ENCODE measurements at places on chromosomes 2 and 18.

GRCh38 chr2:118119158-118119727 is 31.0 kb downstream of the INSIG2 start:
- no peak for DNase-seq

DNA sequence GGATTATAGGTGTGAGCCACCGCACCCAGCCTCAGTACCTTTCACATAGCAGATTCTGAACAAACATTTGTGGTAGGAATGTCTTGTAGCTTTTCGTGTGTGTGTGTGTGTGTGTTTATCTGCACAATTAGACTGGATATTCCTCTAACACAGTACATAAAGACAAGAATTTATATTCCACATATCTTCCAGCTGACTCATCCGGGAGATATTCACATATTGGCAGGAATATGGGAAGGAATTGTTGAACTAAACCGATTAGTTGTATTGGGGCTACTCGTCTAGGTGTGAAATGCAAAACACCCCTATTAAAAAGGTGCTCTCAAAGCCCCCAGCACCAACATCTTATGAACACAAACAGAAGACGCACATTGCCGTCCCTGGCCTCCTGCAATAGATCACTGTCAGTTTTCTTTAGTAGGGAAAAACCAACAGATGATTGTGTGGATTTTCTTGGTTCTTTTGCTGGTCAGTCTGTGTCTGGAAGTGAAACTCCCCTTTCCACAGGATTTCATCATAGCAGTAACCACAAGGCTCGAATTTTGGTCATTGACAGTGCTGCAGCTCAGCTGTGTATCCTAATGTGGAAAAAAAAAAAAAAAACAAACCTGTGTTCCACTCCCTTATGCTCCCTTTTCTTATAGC is 208.5 kb upstream of the ACVR2A start:
- DNase-seq: no peak

DNA sequence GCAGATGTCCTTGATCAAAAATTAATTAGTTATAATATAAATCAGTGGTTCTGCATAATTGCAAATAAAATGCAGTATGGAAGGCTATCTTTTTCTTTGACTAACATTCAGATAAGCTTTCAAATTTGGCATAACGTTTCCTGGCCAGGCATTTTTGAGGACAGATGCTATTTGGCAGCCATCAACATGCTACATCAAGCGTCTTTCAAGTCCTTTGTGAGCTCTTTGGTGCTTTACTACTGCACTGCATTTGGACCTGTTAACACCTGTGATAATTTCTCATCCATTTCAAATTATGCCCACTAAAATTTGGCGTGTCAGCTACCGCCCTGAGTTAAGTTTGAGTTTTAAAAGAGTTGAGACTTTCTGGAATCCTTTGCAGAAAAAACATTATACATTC is 545.7 kb downstream of the STK39 start:
- DNase-seq: no peak

- no peak for DNase-seq
Observed at GRCh38 chr2:88747990-88748389, 56.5 kb downstream of the RPIA start.

GRCh38 chr18:58863539-58864145 is 1.0 kb upstream of the ZNF532 start:
- no peak for DNase-seq

- DNase-seq: peak; percentile 54
Observed at GRCh38 chr2:158984604-158985135, 16.2 kb downstream of the TANC1 start.

- no peak for DNase-seq
Observed at GRCh38 chr2:26300234-26300925, 45.6 kb upstream of the SELENOI start.

DNA sequence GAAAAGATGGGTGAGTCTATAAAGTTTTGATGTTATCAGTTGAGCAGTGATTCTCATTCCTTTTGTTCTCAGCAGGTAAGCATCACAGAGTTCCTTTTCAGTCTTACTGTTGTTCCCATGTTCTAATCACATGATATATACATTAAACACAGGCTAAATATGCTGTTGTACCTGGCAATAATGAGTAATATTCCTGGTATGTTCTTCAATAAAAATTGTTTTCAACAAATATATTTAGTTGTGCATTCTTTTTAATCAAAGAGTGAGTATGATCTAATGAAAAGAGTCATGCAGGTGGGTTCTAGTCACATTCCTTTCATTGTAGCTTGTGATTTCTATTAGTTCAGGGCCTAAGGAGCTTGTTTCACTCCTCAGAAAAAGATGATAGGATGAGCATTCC is 288.3 kb upstream of the NETO1 start:
- DNase-seq: no peak

DNA sequence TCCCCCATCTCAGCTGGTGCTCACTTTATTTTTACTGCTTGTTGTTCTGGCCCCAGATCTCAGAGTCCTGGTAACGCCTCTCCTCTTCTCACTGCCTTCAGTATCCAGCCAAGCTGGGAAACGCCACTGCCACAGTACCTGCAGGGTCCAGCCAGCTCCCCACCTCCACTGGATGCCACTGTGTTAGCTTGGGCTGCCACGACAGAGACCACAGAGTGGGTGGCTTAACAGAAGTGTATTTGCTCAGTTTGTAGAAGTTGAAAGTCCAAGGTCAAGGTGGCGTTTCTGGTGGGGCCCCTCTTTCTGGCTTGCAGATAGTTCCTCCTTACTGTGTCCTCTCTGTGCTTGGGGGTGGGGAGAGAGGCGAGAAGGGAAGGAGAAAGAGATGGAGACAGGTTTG is 107.1 kb downstream of the AGAP1 start:
- DNase-seq: no peak

GRCh38 chr2:232890896-232891601 is 21.0 kb downstream of the SNORC start:
- DNase-seq: peak; percentile 81

DNA sequence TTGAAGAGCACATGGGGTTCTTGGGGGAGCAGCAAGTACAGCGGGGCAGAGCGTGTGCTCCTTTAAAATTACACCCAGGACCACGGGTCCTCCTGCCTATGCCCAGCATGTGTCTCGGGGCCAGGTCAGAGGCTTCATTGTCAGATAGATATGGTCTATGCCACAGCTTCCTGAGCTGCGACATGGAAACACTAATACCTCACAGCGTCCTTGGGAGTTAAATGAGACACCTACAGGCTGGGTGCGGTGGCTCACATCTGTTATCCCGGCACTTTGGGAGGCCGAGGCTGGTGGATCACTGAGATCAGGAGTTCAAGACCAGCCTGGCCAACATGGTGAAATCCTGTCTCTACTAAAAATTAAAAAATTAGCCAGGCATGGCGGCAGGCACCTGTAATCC is 110.8 kb upstream of the ATL2 start:
- no peak for DNase-seq

DNA sequence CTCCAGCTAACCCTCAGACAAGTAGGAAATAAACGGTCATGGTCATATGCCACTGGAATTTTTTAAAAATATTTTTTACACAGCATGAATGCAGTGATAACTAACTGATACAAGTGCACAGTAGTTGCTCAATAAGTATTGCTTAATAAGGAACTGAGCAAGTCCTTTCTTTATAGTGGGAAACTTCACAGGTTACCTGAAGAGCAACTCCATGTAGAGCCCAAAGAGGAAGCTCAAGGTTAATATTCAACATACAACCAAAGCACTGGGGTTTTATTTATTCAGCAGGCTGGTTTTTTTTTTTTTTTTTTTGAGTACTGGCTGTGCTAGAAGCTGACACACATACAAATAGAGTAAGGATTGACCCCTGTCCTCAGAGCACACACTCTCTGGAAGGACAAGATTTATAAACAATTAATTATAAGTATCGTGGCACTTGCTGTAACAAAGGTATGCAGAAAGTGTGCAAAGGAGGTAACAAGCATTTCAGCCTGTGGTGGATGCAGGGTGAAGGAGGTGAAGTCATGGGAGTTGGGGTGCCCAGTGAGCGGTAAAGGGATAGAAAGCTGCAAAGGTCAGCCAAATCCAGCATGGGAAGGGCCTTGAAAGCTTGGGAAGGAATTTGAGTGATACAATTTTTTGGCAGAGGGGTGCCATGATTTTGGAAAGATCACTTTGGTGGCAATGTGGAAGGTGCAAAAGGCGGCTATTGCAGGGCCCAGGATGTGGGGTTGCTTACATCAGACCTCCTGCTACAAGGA is 52.7 kb downstream of the ATOH8 start:
- no peak for DNase-seq

- DNase-seq: peak; percentile 20
Observed at GRCh38 chr18:26765498-26765897, 100.0 kb downstream of the AQP4 start.

- DNase-seq: no peak
Observed at GRCh38 chr2:29755829-29756228, 165.6 kb downstream of the ALK start.

DNA sequence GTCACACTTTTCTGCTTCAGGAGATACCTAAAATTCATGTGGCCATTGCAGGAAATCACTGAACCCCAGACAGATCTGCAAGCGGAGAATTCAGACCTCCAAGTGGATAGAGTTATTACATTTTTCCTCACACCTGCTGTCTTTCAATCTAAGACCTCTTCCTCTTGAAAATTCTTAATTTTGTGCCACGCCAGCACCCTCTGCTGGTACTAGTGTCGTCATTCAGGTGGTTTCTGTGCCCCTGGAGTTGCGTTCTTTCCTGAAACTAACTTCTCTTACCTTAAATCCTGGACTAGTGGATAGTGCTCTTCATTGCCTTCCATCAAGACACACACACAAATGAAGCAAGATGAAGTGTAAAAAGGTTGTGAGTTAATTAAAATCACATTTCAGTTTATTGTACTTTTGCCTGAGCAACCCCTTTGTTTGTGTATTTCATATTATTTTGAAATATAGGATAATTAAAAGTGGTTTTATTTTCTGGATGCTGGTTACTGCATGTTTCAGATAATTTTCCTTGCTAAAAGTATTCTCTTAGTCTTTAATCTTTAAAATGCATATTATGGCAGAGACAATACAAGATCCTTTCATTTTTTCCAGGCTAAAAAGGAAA is 1.6 kb upstream of the DNER start:
- peak; percentile 64 for DNase-seq

DNA sequence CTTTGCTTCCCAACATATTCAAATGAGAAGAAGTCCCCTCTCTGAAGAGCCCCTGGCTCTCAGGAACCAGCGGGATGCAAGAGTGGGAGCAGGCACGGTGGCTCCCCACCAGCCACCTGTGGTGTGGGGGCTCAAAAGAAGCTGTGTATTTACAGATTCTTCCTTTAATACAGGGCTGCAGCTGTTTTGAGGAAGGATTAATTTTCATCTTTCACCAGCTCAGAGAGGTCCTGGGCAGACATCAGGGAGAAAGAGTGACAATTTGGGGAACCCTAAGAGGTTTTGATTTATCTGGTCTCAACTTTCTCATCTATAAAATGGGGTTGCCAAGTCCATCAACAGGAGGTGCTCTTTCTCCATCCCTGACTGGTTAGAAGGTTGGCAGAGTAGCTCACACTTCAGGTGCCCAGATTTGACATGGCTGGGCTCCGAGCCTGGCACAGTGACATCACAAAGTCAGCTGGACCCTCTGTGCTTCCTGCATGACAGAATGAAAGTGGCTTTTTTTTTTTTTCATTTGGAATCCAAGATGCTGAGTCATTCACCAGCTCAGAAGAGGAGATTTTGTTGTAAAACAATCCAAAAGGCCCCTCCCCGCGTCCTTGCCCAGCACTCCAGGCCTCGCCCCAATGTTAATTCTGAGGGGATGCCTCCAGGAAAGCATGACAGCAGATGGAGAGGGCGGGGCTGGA is 15.5 kb upstream of the SIX2 start:
- DNase-seq: peak; percentile 37

GRCh38 chr2:206435742-206436141 is 7.6 kb upstream of the ADAM23 start:
- no peak for DNase-seq

DNA sequence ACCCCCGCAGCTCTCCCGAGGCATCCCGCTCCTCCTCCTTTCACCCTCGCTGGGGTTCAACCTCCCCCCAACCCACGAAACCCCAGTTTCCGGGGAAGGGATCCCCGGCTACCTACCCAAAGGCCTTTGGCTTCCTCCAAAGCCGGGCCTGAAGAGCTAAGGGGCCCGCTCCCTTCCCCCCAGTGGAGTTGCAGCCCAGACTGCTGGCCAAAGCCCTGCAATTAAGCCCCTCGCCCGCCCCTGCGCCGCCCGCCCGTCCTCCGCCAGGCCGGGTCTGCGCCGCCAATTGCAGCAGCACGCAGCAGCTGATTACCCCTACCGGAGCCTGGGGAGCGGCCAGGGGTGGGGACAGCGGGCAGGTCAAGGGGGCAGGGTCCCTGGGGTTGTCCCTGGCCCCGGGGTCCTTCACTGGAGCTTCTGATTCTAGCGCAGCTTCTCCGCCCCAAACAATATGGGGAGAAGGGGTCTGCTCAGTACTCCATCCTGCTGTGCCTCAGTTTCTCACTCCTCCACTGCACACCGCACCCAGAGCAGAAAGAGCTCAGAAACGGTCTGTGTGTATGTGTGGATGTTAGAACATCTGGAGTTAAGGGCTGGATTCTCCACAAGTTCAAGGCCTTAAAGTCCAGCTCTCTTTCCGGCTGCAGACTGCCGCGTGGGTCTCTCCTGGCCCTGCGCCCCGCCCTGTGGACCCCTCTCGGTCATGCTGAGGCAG is 16.9 kb downstream of the WNT10A start:
- no peak for DNase-seq

GRCh38 chr2:66305718-66306117 is 129.2 kb upstream of the MEIS1 start:
- DNase-seq: peak; percentile 84

- DNase-seq: no peak
Observed at GRCh38 chr2:201913201-201913600, 106.9 kb downstream of the CDK15 start.

- DNase-seq: no peak
Observed at GRCh38 chr18:21703241-21703820, 1.2 kb downstream of the ABHD3 start.

DNA sequence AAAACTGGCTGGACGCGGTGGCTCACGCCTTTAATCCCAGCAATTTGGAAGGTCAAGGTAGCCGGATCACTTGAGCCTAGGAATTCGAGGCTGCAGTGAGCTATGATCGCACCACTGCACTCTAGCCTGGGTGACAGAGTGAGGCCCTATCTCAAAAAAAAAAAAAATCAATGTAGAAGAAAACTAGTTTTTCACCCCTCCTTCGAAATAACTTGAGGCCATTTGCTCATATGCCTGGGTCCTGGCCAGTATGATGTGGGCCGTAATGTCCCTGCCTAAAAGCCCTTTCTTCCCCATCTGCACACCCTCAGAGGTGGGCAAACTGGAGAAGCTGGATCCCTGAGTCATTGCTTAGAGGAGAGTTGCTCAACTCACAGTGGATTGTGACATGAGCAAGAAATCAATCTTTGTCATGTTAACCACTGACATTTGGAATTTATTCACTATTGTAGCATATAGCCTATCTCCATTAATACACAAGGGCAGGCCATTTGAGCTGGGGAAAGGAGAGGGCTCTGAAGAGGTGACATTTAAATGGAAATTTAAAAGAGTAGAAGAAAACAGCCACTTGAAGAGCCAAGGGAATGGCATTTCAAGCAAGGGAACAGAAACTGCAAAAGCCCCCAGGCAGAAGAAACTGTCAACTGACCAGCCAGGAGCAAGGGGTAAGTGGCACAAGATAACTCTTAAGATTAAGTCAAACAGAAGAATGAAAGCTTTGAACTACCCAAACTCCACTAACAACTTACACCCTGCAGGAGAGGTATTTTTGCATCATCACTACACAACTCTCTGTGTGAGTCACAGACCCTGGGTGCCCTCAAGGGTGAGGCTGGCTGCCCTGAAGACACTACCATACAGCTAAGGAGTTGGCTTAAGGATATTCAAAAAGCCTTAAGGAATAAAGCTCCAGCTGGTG is 7.6 kb upstream of the METTL21A start:
- DNase-seq: no peak
